CD4-positive, alpha-beta T cell treated with Interferon alpha-2 for 1 hour (primary cell): ENCODE measurements at places on chromosomes 2 and 18.

GRCh38 chr2:174608866-174609214 lies 11.2 kb upstream of the WIPF1 start:
- DNase-seq: no peak

DNA sequence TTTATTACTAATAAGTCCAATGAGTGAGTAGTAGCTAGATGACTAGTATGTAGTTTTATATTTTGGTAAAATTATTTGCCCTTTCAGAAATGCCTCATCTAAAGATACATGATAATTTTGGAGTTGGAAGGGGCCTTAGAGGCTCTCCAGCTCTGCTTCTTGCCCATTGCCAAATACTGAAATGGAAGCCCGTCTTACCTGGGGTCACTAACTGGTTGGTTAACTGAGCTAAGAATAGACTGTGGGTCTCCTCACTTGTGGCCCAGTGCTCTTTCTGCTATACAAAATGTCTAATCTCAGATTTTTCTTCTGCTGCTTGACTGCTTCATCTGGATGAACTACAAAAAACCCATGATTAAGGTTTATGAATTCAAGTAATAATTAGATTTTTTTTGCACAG lies 67.1 kb downstream of the CLIP4 start:
- DNase-seq: no peak

GRCh38 chr2:98901702-98902101 lies 34.3 kb downstream of the CRACDL start:
- DNase-seq: no peak

DNA sequence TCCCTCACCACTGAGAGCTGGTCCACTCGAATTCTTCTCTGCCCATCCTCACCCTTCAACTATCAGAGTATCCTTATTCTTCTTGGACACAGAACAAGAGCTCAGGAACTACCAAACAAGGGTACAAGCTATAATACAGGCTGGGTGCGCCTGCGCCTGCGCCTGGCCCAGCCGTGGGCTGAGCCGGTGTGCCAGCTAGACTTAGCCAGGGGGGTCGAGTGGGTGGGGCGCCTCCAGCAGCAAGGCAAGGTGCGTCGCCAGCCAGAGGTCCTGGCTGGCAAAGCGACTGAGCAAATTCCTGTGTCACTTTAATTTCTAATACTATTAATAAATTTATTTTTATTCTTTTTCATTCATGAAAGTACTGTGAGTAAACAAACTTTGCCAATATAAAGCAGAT lies 1072.6 kb upstream of the PIK3C3 start:
- DNase-seq: no peak

- DNase-seq: no peak
Measured at GRCh38 chr2:159755788-159756187, 42.2 kb downstream of the CD302 start.

DNA sequence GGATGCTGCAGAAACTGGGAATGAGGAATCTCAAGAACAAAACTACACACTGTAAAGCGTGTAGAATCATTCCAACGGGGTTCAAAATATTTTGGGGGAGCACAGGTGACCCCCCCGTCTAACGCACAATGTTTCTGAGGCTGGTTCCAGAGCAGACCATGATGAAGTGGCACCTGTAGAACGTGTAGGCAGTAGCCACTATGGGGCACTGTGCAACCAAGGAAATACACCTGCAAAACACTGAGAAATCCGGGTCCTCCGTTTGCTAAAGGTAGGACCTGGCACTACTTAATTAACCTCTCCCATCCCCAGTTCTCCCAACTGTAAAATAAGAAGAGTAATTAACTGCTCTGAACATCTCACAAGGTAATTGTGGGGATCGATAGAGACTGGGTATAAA lies 22.6 kb downstream of the ST6GAL2 start:
- no peak for DNase-seq

- no peak for DNase-seq
Measured at GRCh38 chr2:235621736-235622135, 127.9 kb downstream of the AGAP1 start.

DNA sequence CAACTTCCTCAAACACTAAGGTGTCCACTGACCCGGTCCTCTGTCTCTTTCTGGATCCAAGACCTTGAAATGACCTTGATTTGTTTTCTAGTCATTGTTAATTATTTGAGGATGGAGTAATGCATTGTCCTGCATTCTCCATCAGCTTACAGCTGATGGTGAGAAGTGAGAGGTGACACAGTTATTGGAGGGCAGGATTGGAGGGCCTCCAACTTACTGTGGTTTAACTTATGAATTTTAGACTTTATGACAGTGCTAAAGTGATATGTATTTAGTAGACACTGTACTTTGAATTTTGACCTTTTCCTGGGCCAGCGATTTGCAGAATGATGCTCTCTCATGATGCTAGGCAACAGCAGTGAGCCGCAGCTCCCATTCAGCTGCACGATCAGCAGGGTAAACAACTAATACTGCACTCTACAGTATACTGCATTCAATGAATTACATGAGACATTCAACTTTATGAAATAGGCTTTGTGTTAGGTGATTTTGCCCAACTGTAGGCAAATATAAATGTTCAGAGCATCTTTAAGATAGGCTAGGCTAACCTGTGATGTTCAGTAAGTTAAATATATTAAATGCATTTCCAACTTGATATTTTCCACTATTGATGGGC lies 200.0 kb upstream of the MEX3C start:
- no peak for DNase-seq

DNA sequence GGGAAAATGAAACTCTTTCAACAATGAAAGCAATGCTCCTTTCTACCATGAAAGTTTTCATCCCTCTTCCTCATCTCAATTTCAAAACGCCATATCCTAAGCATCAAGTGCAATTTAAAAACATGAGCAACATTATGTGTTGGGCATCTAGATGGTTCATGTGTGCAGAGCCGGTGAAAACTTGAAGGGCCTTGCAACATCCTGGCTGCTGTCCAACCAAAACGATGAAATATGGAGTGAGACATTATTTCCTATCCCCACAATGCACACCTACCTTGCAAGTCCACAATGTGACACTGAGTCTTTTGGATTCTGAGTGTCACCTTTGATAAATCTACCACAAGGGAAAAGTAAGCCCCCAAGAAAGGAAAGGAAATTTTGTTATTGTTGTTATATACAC lies 110.0 kb downstream of the NCKAP5 start:
- DNase-seq: no peak

- no peak for DNase-seq
Measured at GRCh38 chr2:43323857-43324256, 97.5 kb upstream of the ZFP36L2 start.

DNA sequence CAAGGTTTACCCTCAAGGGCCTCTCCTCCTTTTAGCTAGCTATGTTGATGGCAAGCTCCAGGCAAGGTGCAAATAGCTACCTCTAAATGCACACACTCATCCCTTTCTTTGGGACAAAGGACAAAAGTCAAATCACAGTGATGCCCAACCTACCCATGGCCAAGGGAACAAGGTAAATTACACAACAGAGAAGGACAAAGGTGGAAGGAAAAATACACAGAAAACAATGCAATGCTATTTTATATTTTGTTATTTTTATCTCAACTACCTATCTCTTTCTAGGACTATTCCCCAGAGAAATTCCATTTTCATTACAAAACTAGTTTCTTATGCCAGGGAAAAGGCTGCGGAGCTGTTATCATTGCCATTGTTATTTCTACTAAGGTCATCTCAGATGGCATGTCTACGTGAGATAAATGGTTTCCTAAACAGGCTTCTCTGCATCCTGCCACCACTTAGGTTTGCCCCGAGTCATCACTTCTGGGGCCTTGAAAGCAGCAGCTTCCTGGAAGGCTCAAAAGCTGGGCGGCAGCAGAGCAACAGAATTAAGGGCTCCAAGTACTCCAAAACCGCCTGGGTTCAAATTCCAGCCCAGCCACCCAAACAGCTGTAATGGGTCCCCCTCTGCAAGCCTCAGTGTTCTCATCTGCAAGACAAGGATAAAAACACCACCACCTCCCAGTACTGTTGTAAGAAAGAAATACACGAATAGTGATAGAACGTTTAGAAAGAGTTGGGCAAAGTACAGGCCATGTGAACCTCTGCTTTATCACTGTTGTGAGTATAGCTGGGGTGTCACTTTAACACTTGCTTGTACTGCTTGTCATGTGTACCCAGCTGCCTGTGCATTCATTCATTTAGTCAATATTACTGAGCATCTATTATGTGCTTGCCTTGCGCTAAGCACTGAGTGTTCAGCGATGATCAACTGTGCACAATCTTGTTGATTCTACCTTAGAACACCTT lies 20.9 kb downstream of the BCL2 start:
- peak; percentile 57 for DNase-seq

- DNase-seq: peak; percentile 77
Measured at GRCh38 chr18:69948919-69949537, 1.4 kb upstream of the CD226 start.

- no peak for DNase-seq
Measured at GRCh38 chr2:159246325-159246988, 40.0 kb downstream of the WDSUB1 start.

DNA sequence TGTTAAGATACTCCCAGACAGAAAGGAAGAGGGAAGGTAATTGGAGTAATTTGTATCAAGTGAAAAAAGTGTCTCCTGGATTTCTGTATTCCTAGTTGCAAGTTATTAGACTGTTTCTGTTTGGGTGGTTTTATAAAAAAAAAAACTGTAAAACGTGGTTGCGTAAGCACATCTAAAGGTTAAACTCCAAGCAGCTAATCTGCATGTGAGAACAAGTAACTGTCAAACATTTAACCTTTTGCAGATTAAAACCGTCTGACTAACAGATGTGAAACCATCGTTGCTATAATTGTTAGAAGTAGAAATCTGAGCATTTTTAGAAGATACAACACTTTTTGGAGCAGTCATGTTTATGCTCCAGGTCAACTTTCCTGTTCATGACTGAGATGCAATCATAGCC lies 72.3 kb downstream of the AFF3 start:
- no peak for DNase-seq

DNA sequence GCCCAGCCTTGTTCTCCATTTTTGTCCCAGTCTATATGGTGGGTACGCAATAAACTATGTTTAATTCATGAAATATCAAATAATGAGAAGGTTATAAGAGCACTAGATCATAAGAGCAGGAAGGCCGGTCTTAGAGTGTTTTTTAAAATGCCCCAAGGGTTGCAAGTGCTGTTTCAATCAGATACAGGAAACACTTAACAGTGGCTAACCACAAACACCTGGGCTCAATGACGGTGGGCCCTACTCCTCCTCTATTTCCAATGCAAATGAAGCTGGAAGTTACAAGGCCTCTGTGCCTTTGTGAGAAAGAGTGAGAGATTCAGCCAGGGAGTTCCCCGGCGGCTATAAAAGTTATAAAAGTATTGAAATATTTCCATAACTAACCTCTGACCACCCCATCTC lies 18.9 kb upstream of the WDR33 start:
- DNase-seq: peak; percentile 73

GRCh38 chr2:225002656-225003045 lies 39.6 kb downstream of the DOCK10 start:
- peak; percentile 44 for DNase-seq

DNA sequence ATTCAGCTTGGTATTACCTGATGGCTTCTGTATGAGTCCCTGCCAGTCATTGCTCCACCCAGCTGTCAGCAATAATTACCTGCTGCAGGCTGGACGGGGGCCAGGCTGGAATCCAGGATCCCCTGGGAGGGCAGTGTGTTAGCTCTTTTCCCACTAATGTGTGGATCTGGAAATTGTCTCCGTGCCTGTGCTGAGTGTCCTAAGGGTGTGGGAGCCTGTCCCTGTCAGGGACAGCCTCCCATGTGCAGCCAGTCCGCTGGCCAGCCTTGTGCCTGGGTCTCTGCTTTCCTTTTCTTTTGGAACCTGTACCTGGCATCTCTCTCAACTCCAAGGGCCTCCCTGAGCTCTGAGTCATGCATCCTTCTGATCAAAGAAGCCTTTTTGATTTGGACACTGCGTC lies 107.2 kb upstream of the SPRED2 start:
- DNase-seq: no peak

DNA sequence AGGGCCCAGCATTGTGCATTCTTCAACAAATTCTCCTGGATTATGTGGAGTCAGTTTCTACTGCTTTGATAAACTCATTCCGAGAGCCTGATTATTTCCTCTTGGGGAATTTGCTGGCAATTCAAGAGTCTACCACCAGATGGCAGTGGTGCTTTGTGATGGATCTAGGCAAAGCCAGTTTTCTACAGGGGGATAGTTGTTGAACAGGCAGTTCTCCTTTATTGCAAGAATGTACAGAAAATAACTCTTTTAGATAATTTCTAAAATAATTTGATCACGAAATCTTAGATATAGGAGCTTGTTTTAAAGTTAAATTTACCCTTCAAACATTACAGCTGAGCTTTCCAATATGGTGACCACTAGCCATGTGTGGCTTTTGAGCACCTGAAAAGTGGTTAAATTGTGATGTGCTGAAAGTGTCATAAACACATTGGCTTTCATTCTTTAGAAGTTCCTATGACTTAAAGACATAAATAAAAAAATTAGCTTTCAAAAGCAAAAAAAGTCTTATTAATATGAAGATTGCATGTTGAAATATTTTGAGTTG lies 66.7 kb upstream of the HAAO start:
- peak; percentile 66 for DNase-seq

DNA sequence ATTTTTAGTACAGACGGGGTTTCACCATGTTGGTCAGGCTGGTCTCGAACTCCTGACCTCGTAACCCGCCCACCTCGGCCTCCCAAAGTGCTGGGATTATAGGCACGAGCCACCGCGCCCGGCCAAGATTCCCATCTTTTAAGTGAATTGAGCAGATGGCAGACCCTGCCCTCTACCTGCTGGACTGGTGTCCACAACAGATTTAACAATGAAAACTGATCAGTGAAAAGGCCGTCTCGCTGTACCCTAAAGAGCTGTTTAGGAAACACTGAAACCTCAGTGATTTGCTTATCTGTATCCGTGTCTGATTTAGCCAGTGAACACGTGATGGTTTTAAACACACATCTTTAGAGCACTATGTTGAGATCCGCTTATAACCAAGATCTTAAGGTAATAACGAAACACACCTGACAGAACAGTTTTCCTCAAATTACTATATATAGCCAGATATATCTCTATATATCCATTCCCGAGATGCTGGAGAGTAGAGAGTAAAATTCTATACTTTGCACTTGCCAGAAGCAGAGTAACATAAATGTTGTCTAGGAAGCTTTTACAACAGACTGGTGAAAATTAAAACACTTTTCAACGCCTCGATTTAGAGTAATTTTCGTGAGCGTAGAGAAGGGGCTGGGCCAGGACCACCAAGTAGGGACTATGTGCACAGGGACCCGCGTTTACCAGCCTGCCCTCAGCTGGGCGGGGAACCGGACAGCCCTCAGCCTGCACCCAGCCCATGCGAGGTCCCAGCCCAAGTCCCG lies 594 bp downstream of the FAM161A start:
- DNase-seq: no peak

GRCh38 chr2:109494351-109494750 lies 119.4 kb downstream of the SEPTIN10 start:
- no peak for DNase-seq

GRCh38 chr2:8379549-8379948 lies 302.3 kb upstream of the ID2 start:
- no peak for DNase-seq

- no peak for DNase-seq
Measured at GRCh38 chr2:164110515-164110914, 374.7 kb upstream of the FIGN start.

- no peak for DNase-seq
Measured at GRCh38 chr2:222290401-222290735, 8.4 kb downstream of the PAX3 start.

- DNase-seq: no peak
Measured at GRCh38 chr2:48227617-48228344, 302.2 kb upstream of the STON1 start.

GRCh38 chr2:151777487-151777886 lies 43.2 kb upstream of the NEB start:
- no peak for DNase-seq

GRCh38 chr2:8833853-8834252 lies 3.6 kb downstream of the KIDINS220 start:
- no peak for DNase-seq

- DNase-seq: no peak
Measured at GRCh38 chr2:174350593-174351181, 15.9 kb downstream of the SP9 start.
